NCI-H1694 (cell line): ENCODE measurements at places on chromosomes 7 and 10.

GRCh38 chr7:123823898-123824753 is 20.8 kb upstream of the HYAL4 start:
- DNase-seq: no peak

DNA sequence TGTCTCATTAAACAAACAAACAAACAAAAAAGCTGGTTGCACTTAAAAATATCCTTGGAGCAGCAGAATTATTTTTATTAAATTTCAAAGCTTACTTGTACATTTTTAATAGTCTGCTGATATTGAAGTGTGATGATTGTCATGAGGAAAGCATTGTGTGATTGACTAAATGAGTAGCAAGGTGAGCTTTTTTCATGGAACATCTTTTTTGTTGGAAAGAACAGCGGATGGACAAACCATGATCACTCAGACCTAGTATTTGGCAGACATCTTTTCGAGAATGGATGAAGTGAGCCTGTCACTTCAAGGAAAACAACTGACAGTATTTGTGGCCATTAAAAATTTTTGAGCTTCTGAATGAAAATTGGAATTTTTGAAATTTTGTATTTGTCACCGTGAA is 5.7 kb upstream of the CALML3 start:
- DNase-seq: no peak

GRCh38 chr10:31757831-31758230 is 170.8 kb downstream of the ARHGAP12 start:
- no peak for DNase-seq

- DNase-seq: no peak
These were observed 19.1 kb downstream of the SKIDA1 start for GRCh38 chr10:21506351-21506750.

- no peak for DNase-seq
These were observed 46.2 kb downstream of the FAM53B start for GRCh38 chr10:124697837-124698544.

GRCh38 chr7:51118628-51119027 is 198.0 kb downstream of the COBL start:
- DNase-seq: no peak

DNA sequence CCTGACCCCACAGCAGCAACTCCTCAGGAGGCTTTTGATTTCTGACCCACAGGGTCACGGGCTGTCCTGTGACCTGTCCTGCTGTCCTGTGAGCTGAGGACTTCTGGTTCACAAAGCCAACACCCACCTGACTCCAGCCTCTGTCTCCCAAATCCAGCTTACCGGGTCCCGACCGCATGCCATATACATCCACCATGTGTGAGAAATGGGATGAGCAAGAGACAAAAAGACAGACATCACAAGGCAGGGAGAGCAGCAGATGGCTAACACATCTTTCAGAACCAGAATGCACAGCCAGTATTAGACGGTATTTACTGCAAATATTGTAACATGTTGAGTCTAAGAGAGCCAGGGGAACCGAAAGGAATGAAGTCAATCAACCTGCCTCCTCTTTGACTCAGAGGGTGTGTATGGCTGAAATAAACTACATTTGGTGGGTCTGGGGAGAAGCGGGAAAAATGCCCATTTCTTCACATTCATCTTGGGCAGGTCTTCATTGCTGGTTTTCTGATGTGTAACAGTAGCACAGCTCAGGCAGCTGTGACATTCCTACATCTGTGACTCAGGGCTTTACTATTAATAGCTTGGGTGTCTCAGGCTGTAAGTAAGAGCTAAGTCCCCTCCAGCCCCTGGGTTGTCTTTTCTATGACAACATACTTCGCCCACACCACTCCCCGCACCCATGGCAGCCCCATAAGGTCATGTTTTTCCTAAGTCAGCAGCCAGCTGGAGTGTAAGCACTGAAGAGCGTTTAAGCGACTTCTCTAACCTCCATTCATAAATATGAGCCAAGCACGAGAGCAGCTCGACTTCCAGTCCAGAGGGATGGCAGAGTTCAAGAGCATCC is 25.0 kb downstream of the ABLIM1 start:
- no peak for DNase-seq

GRCh38 chr10:103139803-103140202 is 53.3 kb downstream of the NT5C2 start:
- no peak for DNase-seq

DNA sequence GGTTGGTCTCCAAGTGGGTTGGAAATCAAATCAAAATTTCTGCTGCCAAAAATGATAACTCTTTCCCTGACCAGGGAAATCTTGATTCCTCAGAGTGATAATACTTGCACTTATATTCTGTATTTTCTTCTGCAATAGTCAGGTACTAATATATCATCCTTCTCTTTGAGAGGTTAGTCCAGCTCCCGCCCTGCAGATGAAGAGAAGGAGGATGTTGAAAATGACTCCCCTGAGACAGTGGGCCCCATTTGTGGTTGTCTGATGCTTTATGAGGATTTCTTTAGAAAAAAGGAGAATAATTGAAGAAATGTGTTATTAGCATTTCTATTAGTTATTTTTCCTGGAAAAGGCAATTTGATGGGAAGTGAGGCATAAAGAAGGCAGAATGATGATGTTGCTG is 213.0 kb downstream of the SEC23IP start:
- DNase-seq: no peak

DNA sequence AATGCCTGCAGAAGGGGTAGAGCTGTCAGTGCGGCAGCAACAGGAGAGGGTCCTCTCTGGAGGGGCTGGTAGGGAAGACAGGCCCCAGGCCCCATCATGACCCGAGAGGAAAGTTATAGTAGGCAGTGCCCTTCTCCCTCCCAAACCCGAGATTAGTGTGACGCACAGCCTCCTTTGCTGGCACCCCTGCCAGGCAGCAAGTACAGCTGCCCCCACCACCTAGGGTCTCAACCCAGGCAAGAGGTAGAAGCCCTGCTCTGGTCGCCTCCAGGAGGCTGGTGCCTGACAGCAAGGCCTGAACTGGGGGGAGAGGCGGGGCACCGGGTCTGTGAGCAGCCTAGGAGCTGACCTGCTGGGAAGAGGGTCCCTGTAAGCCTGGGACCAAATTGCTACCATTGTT is 15.5 kb downstream of the LOXL4 start:
- DNase-seq: no peak

DNA sequence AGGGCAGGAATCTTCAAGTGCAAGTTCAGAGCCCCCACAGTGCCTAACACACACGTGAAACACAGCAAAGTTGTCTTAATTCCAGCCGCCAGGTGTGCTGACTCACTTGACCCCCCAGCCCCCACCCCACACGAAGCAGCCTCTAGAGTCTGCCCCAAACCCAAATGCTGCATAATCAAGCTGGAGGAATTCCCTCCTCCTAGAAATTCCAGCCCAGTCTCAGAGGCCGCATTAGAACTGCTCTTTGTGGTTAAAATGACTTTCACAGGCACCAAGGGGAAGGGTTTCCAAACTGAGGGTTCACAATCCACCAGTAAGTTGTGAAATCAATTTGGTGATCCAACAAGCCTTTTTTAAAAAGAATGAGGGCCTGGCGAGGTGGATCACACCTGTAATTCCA is 67.0 kb upstream of the PLXNA4 start:
- DNase-seq: no peak

GRCh38 chr7:17444673-17445072 is 146.2 kb downstream of the AHR start:
- no peak for DNase-seq

GRCh38 chr7:130346177-130346905 is 1.7 kb downstream of the CPA5 start:
- no peak for DNase-seq

- DNase-seq: peak; percentile 44
These were observed 39.5 kb downstream of the RSU1 start for GRCh38 chr10:16777473-16778370.

DNA sequence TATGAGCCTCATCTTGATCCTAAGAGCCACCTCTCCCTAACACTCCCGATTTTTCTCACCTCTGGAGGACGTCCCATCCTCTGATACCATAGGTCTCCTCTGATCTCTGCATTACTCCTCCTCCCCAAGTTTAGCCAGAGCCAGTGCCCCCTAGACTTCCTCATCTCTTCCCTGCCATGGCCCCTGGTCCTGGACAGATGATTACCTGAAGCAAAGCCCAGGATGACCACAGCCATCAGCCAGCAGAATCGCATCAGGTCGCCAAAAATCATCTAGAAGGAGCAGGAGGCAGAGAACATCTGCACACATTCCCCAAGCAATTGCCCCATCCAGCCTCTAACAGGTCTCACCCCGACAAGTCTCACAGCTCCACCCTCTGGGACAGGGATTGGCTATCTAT is 11.7 kb downstream of the TRPV6 start:
- no peak for DNase-seq

- no peak for DNase-seq
These were observed 65.3 kb upstream of the SLF2 start for GRCh38 chr10:100847440-100847839.

GRCh38 chr10:114303556-114303955 is 64.5 kb downstream of the VWA2 start:
- no peak for DNase-seq

GRCh38 chr10:65710306-65710705 is 1215.5 kb upstream of the LRRTM3 start:
- no peak for DNase-seq

DNA sequence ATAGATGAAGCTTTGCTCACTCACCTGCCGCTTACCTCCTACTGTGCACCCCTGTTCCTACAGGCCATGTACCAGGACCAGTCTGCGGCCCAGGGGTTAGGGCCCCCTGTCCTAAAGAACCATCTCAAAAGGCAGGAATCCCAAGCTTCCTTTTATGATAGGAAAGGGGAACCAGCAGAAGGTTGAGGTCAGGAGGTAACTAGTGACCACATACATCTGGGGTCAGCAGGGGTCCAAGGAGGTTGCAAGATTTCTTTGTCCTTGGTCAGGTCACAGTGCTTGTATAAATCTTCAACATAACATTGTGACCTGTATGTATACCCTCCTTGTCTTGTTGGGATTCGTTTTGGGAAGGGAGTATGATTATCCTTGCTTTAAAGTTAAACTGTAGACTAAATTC is 73.8 kb downstream of the OAT start:
- DNase-seq: no peak

GRCh38 chr10:132420981-132421846 is 24.2 kb downstream of the PWWP2B start:
- no peak for DNase-seq
